ENCODE measurements at places on chromosomes 1 and 21.
A peak's percentile ranks its signal among the peaks of the same experiment; 100 is the strongest.

- H3K27me3 ChIP-seq = no peaks in the 10 kb centered on the region
- H3K27ac ChIP-seq = no peak overlapping the region
- DNase-seq = no peak
- no peaks in the 10 kb centered on the region for H3K4me1 ChIP-seq
These were observed 20.8 kb downstream of the CTH start for GRCh38 chr1:70431874-70432273.

DNA sequence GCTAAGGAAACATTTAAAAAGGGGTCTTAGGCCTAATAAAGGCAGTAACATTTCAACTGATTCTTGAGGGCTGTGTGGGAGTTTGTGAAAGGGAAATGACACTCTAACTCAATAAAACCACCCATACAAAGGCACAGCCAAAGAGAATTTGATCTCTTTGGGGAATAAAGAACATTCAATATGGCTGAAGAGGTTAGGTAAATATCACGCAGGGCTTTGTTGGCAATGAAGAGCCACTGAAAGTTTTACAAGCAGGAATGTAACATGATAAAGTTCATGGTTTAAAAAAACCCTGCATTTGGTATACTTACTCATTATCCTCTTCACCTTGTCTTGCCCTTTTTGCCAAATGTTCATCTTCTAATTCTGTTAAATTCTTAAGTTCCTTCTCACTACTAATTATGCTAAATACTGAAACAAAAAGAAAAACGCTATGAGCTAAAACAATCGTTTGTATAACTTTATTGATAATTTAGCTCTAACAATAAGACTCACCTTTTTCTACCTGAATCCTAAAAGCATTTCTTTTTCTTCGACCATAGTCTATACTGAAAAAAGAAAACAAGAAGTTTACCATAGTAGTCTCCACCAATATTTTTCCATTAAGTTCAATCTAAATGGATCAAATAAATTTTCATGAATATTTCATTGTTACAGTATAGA is 12.5 kb downstream of the NVL start:
- H3K36me3 ChIP-seq = peaks cover 16% of the 10 kb centered on the region
- no peak for DNase-seq
- H3K4me3 ChIP-seq = no peak overlapping the region
- H3K27ac ChIP-seq = no peak overlapping the region

GRCh38 chr1:157460381-157460780 is 91.9 kb downstream of the FCRL5 start:
- H3K4me3 ChIP-seq = no peak overlapping the region
- H3K4me1 ChIP-seq = no peaks in the 10 kb centered on the region
- no peak overlapping the region for H3K27ac ChIP-seq
- no peaks in the 10 kb centered on the region for H3K36me3 ChIP-seq

GRCh38 chr1:50208315-50208714 is 99.6 kb downstream of the ELAVL4 start:
- no peaks in the 10 kb centered on the region for H3K4me1 ChIP-seq
- H3K36me3 ChIP-seq = no peaks in the 10 kb centered on the region
- no peaks in the 10 kb centered on the region for H3K27me3 ChIP-seq
- no peak overlapping the region for H3K4me3 ChIP-seq
- no peak for DNase-seq
- H3K27ac ChIP-seq = no peak overlapping the region

DNA sequence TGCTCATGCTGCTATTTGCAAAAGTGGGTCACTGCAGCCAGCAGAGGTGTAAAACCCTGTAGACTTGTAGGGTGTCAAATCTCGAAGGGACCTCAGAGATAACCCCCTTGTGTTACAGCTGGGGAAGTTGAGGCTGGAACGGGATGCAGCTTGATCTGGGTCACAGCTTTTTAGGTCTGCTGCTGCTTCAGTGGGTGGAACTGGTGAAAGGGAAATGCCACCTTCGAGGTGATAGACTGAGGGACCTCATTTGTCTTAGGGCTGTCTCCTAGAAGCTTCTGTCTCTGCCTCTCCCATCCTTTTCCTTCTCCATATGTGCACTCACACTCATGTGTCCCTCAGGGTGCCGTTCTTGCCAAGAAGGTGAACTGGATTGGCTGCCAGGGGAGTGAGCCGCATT is 35.4 kb downstream of the QSOX1 start:
- H3K4me3 ChIP-seq = no peak overlapping the region
- no peak overlapping the region for H3K27ac ChIP-seq
- no peaks in the 10 kb centered on the region for H3K27me3 ChIP-seq
- no peaks in the 10 kb centered on the region for H3K4me1 ChIP-seq
- no peak for DNase-seq

GRCh38 chr1:54254055-54254454 is 54.1 kb downstream of the MRPL37 start:
- no peaks in the 10 kb centered on the region for H3K36me3 ChIP-seq
- no peak overlapping the region for H3K27ac ChIP-seq
- peaks cover 23% of the 10 kb centered on the region for H3K4me1 ChIP-seq
- H3K4me3 ChIP-seq = no peak overlapping the region
- no peak for DNase-seq

DNA sequence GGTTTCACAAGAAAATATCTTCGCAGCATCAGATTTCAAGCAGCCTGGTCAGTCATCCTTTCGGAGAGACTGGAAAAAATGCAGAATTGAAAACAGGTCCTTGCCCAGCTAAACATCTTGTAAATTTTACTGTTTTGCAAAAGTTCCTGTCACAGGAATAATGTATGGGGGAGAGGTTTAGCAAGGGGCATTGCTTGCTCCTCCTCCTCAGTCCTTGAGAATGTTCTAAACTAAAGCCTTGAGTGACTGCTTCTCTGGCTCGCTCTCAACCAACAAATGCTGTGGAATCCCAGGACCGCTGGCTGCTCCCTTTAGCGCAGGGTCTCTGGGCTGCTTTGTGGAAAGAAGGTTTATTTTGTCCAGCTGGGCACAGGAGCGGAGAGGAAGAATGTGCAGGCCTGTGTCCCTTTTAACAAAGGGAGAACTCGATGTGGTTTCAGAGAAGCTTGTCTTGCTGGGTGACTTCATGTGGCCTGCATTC is 33.6 kb upstream of the FHAD1 start:
- peaks cover 36% of the 10 kb centered on the region for H3K4me1 ChIP-seq
- peak; percentile 75 for DNase-seq
- no peak overlapping the region for H3K4me3 ChIP-seq
- no peaks in the 10 kb centered on the region for H3K36me3 ChIP-seq

GRCh38 chr1:92096317-92096716 is 16.2 kb downstream of the BTBD8 start:
- no peaks in the 10 kb centered on the region for H3K36me3 ChIP-seq
- DNase-seq = no peak
- no peak overlapping the region for H3K4me3 ChIP-seq
- no peak overlapping the region for H3K27ac ChIP-seq
- no peaks in the 10 kb centered on the region for H3K27me3 ChIP-seq

DNA sequence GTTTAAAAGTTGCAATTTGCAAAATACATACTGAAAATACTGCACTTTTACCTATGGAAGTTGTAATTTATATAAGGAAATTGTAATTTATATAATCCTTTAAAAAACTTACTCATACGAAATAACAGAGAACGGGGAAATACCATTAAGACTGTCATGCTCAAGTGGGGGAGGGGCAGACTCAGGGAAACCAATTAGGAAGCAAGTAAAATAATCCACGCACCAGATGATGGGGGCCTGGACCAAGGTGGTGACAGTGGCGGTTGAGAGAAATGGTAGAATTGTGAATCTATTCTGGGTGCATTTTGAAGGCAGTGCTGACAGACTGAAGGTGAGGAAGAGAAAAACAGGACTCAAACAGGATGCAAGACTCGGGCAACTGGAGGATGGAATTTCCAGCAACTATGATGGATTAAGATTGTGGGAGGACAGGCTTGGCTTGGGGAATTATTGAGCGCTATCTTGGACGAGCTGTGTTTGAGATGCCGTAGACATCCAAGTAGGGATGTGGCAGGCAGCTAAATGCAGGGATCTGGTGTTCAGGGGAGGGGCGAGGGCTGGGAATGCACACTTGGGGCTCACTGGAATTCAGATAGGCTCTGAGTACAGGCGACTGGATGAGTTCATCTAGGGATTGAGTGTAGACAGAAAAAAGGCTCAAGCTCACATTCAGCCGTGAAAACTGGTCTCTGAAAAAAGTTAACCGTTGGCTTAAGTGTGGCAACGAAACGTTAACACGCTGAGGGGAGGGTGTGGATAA is 977 bp downstream of the LCA5L start:
- peaks cover 24% of the 10 kb centered on the region for H3K4me1 ChIP-seq
- H3K27me3 ChIP-seq = no peaks in the 10 kb centered on the region
- peak overlapping the region; percentile 90 for H3K4me3 ChIP-seq
- H3K36me3 ChIP-seq = no peaks in the 10 kb centered on the region
- DNase-seq = peak; percentile 64
- no peak overlapping the region for H3K27ac ChIP-seq

GRCh38 chr1:17304151-17304825 is 3.7 kb upstream of the PADI4 start:
- H3K27ac ChIP-seq = no peak overlapping the region
- no peaks in the 10 kb centered on the region for H3K36me3 ChIP-seq
- no peaks in the 10 kb centered on the region for H3K27me3 ChIP-seq
- H3K4me1 ChIP-seq = peaks cover 3% of the 10 kb centered on the region

DNA sequence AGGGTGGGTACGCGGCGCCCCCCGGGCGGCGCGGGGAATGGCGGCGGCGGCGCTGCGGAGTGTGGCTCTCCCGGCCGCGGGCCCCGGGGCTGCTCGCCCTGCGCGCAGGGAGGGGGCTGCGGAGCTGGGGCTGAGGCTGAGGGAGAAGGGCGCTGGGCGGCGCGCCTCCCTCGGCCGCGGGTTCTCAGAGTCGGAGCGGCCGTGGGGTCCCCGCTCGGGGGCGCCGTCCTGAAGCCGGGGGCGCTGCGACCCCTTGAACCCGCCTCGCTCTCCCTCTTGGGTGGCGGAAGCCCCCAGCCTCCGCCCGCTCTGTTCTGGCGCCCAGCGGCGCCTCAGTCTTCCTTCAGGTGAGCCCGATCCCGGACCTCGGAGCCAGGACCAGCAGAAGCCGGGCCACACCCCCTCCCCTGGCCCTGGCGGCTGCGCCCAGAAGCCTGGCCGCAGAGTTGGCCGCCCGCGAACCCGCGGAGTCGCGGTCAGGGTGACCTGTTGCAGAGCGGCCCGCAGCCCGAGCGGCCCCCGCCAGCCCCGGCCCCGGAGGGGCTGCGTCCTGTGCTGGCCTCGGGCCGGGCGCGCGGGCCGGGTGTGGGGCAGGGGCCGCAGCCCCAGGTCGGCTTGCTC is 532 bp downstream of the RALGPS2 start:
- H3K36me3 ChIP-seq = no peaks in the 10 kb centered on the region
- DNase-seq = peak; percentile 75
- peak overlapping the region; percentile 78 for H3K27ac ChIP-seq
- H3K27me3 ChIP-seq = peaks cover 16% of the 10 kb centered on the region

GRCh38 chr1:9195651-9196050 is 38.9 kb upstream of the H6PD start:
- H3K27ac ChIP-seq = no peak overlapping the region
- H3K36me3 ChIP-seq = no peaks in the 10 kb centered on the region
- no peak for DNase-seq
- no peak overlapping the region for H3K4me3 ChIP-seq

DNA sequence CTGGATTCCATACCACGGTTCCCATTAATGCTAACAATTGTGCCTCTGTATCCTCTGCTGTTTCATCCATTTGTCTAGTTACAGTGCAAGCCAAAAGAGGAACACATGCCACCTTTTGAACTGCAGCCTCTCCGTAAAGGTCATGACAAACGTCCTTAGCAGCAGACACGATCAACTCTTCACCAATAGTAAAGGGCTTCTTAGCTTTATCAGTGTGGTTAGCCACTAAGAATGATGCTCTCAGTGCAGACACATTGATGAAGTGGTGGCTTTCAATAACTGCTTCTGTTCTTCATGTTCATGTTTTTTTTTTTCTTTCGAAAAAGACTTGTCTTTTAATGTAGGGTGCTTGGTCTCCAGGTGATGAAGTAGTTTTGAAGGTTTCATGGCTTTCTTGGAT is 14.3 kb downstream of the XPR1 start:
- no peaks in the 10 kb centered on the region for H3K36me3 ChIP-seq
- no peak overlapping the region for H3K4me3 ChIP-seq
- H3K4me1 ChIP-seq = peaks cover 3% of the 10 kb centered on the region
- no peak overlapping the region for H3K27ac ChIP-seq

DNA sequence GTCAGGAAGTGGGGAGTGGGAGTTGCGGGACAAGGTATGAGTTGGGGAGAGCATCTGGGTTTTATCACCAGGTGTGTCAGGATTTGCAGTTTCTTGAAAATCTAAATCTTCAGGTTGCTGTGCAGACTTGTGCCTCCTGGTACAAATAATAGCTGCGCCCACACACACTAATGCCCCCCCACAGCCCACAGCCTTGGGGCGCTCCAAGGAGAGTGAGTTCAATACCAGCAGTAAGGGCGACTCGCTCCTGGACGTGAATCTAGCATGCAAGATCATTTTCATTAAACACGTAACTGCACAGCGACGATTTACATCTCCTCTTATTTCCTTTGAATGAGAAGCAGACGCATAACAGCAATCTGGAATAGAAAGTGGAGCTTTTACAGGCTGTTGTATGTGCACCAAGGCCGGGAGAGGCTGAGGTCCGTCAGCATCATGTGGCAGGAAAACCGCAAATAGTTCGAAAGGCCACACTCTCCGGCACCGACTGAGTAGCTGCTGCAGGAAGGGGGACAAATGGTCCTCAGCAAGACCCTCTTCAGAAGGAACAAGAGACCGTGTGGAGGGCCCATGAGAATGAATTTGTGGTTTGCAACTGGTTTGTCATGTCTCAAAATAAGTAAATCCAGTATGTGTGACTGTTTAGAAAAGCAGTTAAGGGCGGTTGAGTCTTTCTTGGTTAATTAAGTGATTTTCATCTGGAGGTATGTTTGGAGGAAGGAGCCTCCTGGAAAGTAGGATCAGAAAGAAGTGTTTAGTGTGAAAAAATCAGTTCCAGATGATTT is 439.5 kb downstream of the SMYD3 start:
- no peaks in the 10 kb centered on the region for H3K36me3 ChIP-seq
- no peak for DNase-seq
- H3K4me3 ChIP-seq = no peak overlapping the region
- no peak overlapping the region for H3K27ac ChIP-seq

- H3K27me3 ChIP-seq = no peaks in the 10 kb centered on the region
- no peak for DNase-seq
- no peak overlapping the region for H3K27ac ChIP-seq
- no peak overlapping the region for H3K4me3 ChIP-seq
These were observed 2.2 kb upstream of the HAO2 start for GRCh38 chr1:119366424-119366823.

DNA sequence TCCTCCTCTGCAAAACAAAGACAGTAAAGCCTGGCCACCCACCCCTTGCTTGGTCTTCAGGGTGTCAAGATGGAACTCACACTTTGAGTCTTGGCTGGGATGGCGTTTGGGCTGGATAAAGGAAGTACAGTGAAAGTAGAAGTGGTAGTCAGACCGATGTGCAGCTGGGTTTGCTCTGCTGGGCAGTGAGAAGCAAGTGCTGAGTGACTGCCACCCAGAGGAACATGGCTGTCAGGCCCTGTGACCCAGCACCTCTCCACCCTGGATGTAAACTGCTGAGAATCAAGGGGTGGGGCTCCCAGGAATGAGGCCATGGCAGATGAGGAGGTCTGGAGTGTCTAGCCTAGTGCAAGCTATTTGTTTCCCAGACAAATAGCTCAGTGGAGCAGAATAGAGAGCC is 51.2 kb downstream of the POFUT2 start:
- no peak for DNase-seq
- H3K27ac ChIP-seq = no peak overlapping the region
- no peaks in the 10 kb centered on the region for H3K36me3 ChIP-seq
- no peaks in the 10 kb centered on the region for H3K27me3 ChIP-seq

- no peaks in the 10 kb centered on the region for H3K27me3 ChIP-seq
- H3K4me3 ChIP-seq = no peak overlapping the region
- peak; percentile 2 for DNase-seq
- no peak overlapping the region for H3K27ac ChIP-seq
- no peaks in the 10 kb centered on the region for H3K36me3 ChIP-seq
- H3K4me1 ChIP-seq = peaks cover 10% of the 10 kb centered on the region
These were observed 226.4 kb downstream of the NRIP1 start for GRCh38 chr21:14838400-14838799.

Measured in neural progenitor cell (in vitro differentiated cells).